ENCODE measurements at places on chromosomes 5 and 9.

- no peak for DNase-seq
Measured at GRCh38 chr9:81397481-81398381, 291.6 kb downstream of the TLE1 start.

GRCh38 chr9:84758817-84759216, 89.3 kb downstream of the NTRK2 start:
- no peak for DNase-seq

- DNase-seq, result no peak
Measured at GRCh38 chr5:2013301-2014057, 130.8 kb upstream of the IRX4 start.

- no peak for DNase-seq
Measured at GRCh38 chr5:108884736-108885135, 137.0 kb downstream of the FER start.

- no peak for DNase-seq
Measured at GRCh38 chr5:171537070-171537849, 117.8 kb downstream of the FGF18 start.

GRCh38 chr9:27278374-27278773, 18.6 kb downstream of the EQTN start:
- no peak for DNase-seq

Data from activated CD4-positive, alpha-beta memory T cell treated with anti-CD3 and anti-CD28 coated beads, Interleukin-2, amount 10 ng/mL, durations not matched to agents 7 days and 5 days (primary cell).